Activated CD8-positive, alpha-beta memory T cell treated with anti-CD3 and anti-CD28 coated beads for 48 hours (primary cell): ENCODE measurements at places on chromosomes 6 and 20.
A peak's percentile ranks its signal among the peaks of the same experiment; 100 is the strongest.

GRCh38 chr6:36822506-36823269 lies 16.6 kb downstream of the CPNE5 start:
- no peak for DNase-seq

DNA sequence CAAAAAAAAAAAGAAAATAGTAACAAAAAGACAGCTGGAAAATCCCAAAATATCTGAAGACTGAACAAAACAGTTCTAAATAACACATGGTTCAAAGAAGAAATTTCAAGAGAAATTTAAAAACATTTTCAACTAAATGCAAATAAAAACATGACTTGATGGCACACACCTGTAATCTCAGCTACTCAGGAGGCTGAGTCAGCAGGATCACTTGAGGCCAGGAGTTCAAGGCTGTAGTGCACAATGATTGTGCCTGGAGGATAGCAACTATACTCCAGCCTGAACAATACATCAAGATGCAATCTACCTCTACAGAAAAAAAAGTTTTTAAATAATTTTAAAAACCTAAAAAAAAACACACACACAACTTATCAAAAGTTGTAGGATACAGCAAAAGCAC lies 21.6 kb upstream of the ASF1A start:
- no peak for DNase-seq

GRCh38 chr6:12436224-12436623 lies 146.1 kb downstream of the EDN1 start:
- DNase-seq: no peak

DNA sequence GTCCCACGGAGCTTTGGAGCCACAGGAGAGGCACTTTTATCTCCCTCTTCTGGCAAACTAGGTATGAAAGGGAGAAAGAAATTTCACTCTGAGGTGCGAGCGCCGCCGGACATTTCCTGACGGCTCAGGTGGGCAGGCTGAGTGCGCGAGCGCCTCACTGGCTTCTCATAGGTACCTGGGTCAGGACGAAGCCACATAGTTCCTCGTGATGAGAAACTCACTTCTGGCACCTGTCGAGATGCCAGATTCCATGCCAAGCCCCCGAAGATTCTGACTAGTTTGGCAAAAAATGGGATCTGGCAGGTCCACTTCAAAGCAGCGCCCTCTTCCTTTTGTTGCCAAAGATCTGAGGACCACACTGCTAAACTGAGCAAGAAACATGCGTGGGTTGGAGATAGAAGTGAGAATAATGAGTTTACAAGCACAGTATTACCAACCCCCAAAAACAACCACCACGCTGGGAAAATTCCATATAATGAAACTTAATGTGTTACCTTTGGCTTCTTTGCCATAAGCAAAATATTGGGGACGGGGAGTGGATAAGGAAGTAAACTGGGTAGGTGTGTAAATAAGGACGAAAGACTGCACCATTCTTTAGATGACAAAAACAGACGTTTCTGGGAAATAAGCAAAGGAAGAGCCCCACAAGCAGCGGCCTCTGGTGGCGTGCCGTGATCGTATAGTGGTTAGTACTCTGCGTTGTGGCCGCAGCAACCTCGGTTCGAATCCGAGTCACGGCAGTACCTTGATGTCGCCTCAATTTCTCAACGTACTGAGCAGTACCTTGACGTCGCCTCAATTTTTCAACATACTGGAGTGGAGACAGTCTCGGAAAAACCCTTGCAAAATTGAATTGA lies 89.8 kb upstream of the PRSS16 start:
- peak; percentile 68 for DNase-seq

DNA sequence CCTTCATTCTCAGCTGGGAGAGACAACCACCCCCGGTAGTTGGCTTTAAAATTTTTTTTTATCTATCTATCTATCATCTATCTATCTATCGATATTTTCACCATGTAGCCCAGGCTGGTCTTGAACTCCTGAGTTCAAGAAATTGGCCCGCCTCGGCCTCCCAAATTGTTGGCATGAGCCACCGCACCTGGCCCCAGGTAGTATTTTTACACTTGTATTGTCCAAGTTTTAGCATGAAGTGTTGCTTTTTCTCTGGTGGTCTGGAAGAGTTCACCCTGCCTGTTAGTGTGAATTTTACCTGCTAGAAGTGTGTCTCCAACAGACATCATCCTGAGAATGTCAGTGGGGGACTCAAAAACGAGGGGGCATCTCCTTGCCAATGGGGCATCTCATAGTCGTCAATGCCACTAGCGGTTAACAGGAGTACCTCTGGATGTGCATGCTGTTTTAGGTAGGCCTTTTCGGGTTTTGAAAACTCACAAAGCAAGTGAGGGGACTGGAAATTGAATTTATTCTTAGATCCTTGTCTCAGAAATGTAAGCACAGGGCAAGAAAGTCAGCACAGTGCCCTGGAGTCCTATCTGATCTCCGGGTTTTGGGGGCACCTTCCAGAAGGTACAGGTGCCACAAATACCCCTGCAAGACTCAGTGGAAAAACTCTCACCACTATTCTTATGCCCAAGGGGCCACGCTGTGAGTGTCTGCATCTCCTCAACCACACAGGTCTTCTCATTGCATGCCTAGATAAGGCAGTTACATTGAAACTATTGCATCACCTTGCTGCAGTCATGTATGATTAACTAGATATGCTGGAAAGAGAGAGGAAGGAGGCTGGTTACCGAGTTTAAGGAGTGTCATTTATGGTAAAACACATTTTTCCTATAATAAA lies 37.1 kb downstream of the TNFAIP3 start:
- DNase-seq: no peak

DNA sequence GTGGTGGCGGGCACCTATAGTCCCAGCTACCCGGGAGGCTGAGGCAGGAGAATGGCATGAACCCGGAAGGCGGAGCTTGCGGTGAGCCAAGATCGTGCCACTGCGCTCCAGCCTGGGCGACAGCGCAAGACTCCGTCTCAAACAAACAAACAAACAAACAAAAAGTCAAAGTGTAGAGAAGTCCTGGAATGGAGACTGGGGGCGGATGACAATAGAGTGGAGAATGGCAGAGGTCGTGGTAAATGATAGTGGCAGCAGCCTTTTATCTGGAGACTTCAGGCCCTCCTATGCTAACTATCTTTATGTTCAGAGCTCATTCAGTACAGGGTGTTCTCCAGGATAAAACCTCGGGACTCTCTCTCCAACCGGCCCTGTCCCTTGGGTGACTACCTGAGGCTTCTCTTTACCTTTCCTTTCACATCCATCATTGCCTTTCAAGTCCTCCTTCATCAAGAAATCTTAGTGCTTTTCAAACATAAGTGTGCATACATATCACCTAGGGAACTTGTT lies 1.4 kb upstream of the FKBPL start:
- no peak for DNase-seq

GRCh38 chr6:118740372-118740771 lies 89.0 kb upstream of the CEP85L start:
- DNase-seq: no peak

DNA sequence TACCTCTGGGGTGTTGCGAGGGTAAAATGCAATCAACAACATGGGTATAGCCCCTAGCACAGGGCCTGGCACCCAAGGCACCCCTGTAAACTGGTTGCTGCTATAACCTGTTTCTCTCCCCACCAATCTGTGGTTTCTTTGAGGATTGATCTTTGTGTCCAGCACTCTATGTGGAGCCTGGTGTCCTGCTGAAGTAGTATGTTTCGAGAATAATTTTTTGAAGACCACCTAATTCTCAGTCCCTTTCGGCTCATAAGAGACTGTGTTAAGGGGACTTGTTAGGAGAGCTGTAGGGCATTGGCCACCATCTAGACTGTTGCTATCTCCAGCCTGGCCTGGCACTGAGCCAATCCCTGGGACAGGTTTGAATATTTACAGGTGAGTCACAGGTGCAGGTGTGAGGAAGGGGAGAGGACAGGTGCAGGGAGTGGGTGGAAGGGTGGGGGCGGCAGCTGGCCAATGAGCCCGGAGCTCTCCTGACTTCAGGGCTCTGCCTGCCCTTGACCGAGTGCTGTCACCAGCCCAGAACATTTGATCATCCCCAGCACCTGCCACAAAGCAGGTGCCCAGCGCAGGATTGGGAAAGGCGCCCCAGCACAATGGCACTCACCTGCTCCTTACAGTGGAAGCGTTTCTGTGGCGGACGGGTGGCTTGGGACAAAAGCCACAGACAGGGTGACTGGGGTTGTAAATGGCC lies 8.1 kb upstream of the C20orf144 start:
- no peak for DNase-seq

GRCh38 chr20:6235510-6235909 lies 112.7 kb upstream of the FERMT1 start:
- DNase-seq: no peak

- no peak for DNase-seq
Observed at GRCh38 chr6:135971351-135971750, 119.8 kb downstream of the PDE7B start.

DNA sequence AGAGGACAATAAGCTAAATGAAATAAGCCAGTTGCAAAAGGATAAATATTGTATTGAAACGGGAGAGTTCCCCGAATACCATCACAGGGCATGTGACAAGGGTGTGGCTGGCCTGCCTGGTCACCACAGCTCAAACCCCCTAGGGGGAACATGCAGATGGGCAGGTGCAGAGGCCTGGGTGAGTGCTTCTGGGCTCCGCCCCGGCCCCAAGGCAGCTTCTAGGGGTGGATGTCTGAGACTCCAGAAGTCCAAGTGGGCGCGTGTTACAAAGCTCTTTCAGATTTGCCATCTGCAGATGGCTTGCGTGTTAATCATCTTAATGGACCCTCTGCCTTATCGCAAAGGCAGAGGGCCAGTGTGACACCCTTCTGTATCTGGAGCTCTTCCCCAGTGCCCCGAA lies 559.2 kb upstream of the IMPG1 start:
- no peak for DNase-seq

- peak; percentile 21 for DNase-seq
Observed at GRCh38 chr6:89146718-89147700, 1.2 kb downstream of the PM20D2 start.

DNA sequence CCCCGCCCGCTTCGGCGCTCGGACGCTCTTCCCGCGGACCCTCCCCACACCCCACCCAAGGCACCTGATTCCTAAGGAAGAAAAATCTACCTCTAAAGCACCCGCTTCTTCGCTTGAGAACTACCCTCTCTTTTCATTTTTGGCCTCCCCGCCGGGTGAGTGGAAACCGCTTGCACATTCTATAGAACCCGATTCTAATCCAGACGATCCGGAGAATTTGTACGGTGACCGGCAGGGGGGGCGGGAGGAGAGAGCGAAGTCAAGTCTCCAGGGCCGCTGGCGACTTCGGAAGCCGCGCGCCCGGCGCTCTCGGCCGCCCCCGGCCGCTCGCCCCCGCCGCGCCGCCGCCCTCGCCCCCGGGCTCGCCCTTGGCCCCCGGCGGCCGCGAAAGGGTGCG lies at the start of gene RBM24:
Gene RBM24, plus strand, starts transcription at position 262 of the 397 bp plus-strand sequence. CDS start 221 bp downstream, outside the sequence.
- peak; percentile 12 for DNase-seq

DNA sequence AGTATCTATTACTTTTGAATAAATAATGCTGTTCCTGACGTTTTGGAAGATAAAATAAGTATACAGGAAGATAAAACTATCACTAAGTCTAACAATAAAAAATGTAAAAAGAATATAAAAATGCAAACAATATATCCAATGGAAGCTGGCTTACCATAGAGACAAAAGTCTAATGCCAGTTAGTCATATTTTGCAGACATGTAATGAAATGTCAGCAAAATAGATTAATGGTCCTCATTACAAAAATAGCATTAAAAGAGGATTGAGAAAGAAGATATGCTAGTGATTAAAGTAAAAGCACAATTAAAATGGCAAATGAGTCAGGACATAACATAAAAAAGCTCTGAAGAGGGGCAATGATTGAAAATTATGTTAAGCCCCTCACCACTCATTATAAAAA lies 265.0 kb downstream of the MMUT start:
- DNase-seq: no peak

- DNase-seq: no peak
Observed at GRCh38 chr20:25251019-25251418, 3.1 kb downstream of the PYGB start.

DNA sequence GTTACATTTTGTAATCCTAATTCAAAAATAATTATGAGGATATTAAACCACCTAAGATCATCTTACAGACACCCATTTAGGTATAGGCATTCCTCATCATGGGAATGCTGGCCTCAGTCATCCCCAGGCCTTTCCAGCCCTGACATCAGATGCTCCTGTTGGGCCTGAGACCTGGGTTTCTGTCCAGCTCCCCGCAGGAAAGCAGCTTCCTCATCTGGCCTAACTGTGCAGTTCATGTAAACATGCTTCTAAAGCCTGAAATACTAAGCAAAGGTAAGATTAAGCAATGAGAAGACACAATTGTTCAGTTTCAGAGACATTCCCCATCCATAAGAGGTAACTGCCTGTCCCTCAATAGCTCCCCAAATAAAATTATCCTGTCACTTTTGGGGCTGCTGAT lies 19.0 kb downstream of the ETV7 start:
- no peak for DNase-seq

GRCh38 chr6:24972311-24972958 lies 36.7 kb upstream of the RIPOR2 start:
- no peak for DNase-seq

DNA sequence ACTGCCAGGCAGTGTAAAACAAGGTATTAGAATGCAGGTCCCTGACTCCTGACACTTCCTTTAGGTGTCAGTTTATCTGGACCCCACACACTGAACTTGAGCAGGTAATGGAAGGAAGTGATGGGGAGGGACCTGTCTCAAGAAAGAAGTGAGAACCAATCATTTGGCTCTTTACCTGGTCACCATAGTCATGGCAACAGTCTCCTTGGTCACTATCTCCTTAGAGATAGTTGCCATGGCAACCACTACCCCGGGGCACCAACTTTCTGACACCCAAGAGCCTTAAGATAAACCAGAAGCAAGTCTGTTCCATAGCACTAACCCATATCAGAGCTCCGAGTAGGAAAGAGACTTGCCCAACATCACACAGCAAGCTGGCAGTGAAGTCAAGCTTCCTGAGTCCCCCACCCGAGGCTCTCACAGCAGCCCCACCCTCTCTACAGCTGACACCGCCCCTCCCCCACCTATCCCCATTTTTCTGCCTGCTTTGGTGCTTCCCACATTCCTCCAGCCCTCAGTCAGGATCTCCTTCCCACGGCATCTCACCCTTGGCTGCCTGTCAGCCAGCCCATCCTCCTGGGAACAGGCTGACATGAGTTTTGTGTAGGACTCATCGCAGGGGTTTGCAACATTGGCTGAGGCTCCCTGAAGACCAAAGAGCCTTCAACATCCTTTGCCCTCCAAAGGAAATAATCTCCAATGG lies 16.3 kb upstream of the HM13 start:
- no peak for DNase-seq

GRCh38 chr20:21505161-21505809 lies 8.6 kb downstream of the NKX2-2 start:
- peak; percentile 89 for DNase-seq

DNA sequence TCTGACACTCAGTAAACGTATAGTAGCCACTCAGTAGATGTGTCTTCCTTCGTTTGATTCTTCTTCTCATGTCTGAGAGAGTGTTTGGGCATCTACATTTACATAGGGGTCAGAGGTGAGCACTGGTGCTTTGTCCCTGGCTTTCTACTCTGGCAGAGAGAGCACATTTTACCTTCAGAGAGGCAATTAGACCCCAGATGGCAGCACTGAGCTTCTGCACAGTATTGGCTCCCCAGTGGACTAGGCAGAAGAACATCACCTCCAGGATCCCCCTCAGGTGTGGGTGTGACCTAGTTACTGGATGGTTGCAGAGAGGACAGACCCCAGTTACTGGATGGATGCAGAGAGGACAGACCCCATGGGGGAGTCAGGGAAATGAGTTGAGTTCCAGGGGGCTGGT lies 327.2 kb downstream of the DHX35 start:
- DNase-seq: no peak
